ENCODE measurements at places on chromosomes 6 and 20. TPM values are rescaled to one million over a fixed set of nuclear protein-coding genes. Genes with fewer than 3 reads are reported as not detected.

GRCh38 chr20:59291740-59292383 lies 8.5 kb upstream of the EDN3 start:
- DNase-seq = no peak

DNA sequence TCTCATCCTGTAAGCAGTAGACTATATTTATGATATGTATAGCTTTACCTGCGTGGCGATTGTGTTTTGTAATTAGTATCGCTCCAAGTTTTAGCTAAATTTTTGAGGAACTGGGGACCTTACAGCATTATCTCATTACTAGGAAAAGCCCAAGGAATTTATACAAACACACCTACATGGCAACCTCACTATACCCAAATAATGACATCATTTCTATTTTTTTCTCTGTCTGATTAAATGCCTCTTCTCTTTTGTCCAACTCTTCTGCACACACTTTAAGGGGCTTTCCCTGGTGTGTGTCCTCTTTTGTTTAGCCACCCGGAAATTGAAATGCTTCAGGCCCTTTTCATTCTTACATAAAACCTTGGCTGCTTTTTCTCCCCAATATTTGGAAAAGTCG lies 82.9 kb upstream of the EXOC2 start:
- DNase-seq = no peak

- no peak for DNase-seq
Measured at GRCh38 chr6:169491482-169491881, 210.3 kb downstream of the WDR27 start.

GRCh38 chr20:32902456-32903420 lies 44.0 kb downstream of the EFCAB8 start:
- DNase-seq = no peak

DNA sequence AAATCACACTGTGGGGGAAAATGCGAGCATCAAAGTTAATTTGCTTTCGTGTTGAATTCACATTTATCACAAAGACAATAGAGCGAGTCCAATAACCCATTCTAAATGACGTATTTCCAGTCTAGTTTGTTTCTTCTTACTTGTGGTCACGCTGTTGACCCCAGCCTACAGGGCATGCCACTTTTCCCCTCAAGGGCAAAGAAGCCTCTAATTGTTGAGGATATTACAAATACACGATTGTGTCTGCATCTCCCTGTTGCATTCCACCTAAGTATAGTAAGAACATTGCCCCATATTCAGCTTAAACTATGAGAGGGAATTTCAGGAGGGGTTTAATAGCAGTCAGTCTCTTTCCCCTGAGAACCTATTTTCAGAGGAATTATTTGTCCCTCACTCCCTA lies 37.4 kb upstream of the DSP start:
- no peak for DNase-seq

MATN4 gene
- not detected for total RNA-seq

FAM83B gene
- total RNA-seq = not detected

CALHM4 gene
- not detected for total RNA-seq
